EL (cell line): ENCODE measurements at places on chromosomes 6 and 20.

DNA sequence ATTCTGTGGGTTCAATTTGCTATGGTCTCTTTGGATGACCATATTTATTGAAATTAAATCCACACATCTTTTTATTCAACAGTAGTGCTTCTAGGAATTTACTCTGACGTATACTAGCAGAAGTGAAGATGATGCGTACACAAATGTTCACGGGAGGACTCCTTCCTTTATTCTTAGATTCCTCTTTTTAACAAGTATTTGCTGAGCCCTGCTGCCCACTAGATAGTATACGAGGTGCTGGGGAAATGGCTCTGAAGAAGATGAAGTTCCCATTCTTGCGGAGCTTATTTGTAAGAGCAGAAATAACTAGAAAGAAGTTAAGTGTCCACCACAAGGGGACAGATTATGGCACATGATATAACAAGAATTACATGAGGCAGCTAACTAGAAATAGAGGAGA, 145.2 kb downstream of the DOK5 start:
- no peak for DNase-seq

- no peak for DNase-seq
These were observed 413.7 kb upstream of the SULF2 start for GRCh38 chr20:48198929-48199451.

- no peak for DNase-seq
These were observed 20.1 kb downstream of the CDKAL1 start for GRCh38 chr6:20554326-20554725.

DNA sequence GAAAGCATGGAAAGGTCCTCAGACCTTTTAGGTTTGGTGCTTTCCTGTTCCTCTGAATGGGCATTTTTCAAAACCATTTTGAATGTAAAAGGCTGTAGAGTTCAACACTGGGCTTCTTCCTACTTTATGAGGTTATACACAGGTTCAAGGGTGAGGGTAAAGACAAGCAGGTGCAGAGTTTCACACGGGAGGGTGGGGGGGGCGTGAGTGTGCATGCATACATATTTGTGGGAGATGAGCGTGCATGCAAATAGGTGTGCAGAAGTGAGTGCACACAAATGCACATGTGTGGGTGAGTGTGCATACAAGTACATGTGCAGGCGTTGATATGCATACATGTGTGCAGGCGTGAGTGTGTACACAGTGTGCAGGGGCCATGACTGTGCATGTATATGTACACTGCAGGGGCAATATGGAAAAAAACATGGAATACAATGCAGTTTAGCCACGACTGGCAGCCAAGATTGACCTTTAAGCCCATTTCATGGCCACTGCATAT, 183.1 kb downstream of the GMPR start:
- no peak for DNase-seq

DNA sequence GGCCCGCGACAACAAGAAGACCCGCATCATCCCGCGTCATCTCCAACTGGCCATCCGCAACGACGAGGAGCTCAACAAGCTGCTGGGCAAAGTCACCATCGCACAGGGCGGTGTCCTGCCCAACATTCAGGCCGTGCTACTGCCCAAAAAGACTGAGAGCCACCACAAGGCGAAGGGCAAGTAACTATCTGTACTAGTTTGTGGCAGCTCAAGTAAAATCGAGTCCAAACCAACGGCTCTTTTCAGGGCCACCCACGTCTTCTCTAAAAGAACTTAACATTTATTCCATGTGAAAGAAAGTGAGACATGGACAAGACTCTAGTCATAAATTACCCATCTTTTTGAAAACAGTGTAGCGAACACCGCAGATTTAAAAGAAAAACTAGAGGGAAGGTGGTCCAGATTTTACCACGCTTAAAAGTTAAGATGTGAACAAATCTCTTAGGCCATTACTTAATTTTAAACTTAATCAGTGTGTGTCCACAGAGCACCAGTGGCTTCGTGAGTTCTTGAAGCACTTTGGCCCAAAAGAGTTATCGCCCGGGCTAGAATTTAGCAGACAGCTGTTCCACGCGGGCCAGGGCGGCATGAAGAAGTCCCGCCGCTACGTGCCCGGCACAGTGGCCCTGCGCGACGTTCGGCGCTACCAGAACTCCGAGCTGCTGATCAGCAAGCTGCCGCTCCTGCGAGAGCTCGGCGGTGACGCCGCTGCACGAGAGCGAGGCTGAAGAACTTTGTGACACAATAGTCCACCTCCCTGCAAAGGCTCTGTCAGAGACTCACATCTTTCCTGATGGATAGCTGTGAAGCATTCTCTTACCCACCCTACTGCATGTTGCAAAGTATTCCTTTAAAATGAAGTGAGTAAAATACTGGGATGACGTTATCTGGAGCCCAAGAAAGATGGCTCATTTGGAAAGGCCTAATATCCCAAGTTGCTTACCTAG, 113.9 kb upstream of the PRSS16 start:
- DNase-seq, result peak; percentile 78

DNA sequence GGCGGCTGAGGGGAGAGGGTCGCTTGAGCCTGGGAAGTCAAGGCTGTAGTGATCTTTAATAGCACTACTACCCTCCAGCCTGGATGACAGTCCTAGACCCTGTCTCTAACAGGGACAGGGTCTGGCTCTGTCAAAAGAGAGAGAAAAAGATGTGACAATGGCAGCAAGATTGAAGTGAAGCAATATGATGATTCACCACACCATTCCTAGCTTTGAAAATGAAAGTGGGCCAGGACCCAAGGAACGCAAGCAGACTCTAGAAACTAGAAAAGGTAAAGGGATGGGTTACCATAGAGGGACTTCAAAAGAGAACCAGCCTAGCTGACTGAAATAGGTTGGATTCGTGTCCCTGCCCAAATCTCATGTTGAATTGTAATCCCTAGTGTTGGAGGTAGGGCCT, 426.9 kb downstream of the HTR1B start:
- DNase-seq, result no peak
